Left ventricle myocardium inferior (tissue), 1 donor: ENCODE measurements at places on chromosomes 3 and 15.

DNA sequence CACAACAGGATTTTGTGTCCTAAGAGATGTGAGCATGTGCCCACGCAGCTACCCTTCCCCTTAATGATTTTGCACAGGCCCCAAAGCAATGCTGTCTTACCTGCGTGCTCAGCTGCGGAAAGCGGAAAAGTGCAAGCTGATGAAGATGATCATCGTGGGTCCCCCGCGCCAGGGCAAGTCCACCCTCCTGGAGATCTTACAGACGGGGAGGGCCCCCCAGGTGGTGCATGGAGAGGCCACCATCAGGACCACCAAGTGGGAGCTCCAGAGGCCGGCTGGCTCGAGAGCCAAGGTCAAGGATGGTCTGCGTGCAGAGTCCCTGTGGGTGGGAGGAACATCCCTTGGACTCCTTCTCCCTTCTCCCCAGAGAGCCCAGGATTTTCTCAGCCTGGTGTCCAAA is 103.1 kb downstream of the LRRK1 start:
- no peak for DNase-seq

GRCh38 chr3:59567661-59568060 is 517.8 kb upstream of the CFAP20DC start:
- DNase-seq = no peak

DNA sequence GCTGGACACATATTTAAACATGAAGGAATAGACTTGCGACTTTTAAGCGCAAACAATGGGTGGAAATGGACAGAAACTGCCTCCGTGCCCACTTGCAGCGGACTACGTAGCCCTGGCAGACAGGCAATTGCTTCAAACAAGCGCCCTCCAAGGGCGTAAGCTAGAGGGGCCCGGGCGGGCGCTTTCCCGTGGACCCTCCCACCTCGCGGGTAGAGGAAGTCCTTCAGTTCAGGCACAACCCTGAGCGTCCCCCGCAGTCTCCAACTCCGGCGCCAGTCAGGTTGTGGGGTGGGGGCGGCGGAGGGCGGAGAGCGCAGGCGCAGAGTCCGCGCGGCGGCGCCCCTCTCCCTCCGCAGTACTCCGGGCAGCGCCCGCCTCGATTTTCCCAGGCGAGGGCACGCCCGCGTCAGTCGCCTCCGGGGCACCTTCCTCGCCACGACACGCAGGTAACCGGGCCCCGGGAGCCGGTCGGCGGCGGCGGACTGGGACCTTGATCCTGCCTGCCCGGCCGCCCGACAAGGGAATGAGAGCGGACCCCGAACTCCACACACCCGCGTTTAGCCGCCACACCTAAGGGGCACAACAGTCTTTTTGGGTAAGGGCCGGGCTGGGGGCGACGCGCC is at the start of gene SLC35G2:
SLC35G2 (plus strand) TSS at position 358 of the 623 bp plus-strand sequence. CDS start 35,335 bp downstream, outside the sequence.
- peak; percentile 54 for DNase-seq

- DNase-seq = no peak
Observed at GRCh38 chr15:62125773-62126172, 39.3 kb downstream of the C2CD4B start.
